ENCODE measurements at places on chromosomes 2 and 18.

DNA sequence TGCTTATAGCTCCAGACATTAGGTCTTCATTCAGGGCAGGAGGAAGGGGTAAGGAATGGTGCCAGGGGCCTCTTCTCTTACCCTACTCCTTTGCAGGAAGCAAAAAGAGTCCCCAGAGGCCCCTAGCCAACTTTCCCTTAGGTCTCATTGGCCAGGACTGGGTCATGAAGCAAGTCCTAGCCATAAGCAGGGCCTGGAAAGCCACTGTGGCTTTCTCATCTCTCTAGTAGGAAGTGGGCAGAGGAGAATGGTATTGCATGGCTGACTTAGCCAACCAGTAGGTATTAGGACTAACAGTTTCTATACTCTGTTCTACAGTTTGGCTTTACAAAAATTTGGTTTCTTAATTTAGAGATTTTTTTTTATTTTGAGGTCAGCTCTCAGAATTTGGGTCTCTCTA, 4.8 kb downstream of the FAM228A start:
- no peak for DNase-seq

GRCh38 chr2:64854773-64855237, 134.4 kb upstream of the SLC1A4 start:
- DNase-seq, result no peak

DNA sequence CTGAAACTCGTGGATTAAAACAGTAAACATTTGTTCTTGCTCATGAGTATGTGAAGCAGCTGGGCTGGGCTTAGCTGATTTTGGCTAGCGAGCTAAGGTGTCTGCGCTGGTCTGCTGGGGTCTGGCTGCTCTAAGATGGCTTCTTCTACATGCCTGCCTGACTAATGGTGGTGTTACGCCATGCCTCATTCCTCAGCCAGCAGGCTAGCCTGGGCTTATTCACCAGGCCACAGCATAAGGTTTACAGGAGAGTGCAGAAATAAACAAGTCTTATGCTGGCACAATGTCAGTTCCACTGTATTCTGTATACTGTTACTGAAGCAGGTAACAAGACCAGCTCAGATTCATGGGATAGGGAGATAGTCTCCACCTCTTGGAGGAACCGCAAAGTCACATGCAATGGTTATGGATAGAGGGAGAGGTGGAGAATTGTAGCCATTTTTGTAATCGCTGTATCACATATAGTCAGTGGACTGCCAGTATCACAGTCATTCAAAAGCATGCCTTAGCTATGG, 80.0 kb downstream of the RHBDD1 start:
- no peak for DNase-seq

DNA sequence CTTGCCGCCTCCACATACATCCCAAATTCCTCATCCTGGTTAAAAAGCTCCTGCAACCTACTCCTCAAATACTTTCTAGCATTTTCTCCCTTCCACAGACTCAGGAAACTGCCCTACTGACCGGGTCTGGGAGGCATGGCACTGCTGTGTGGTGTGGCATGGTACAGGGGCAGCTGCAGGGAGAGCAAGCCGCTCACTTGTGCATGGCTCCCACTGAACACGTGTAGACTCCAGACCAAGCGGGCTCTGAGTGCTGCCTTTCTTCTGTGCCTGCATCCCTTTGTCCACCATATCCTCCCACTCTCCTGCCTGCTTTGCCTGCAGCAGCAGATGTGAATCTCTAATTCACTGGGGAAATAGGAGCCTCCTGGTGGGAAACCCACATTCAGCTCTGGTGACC, 72.2 kb downstream of the CCDC93 start:
- DNase-seq, result no peak
